Neural crest cell (in vitro differentiated cells): ENCODE measurements at places on chromosomes 12 and 14. TPM values are rescaled to one million over a fixed set of nuclear protein-coding genes. Genes with fewer than 3 reads are reported as not detected.

DNA sequence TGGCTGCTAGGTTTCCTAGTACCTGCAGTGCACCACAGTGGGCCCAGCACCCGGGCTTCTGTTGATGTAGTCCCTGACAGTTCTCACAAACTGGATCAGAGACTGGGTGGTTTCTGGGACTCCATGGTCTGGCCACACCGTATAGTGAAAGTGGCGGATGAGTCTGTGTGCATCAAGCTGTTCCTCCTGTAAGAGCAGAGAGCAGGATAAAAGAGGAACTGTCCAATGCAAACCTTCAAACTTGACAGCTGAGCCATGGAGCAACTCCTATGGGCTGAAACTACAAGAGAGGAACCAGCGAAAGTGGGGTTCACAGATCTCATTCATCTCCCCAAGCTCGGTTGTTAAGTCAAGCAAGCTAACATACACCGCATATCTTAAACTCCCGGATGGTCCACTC is 102.8 kb downstream of the PTPRB start:
- DNase-seq = no peak

DNA sequence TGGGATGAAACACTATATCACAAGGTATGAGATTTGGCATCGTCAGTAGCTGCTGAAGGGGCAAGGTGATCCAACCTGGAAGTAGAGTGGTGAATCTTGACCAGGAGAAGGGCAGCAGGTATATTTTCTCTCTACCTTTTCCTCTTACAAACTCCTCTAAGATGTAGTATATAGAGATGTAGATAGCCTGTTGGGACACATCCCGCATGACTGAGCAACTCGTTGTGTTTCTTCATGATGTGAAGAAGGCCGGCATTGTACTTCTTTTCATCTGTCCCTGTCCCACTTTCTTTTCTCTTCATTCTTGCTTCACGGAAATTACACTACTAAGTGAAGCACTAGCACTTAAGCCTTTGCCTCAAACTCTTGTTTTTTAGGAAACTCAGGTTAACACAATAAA is 7.3 kb upstream of the CFAP54 start:
- no peak for DNase-seq

DNA sequence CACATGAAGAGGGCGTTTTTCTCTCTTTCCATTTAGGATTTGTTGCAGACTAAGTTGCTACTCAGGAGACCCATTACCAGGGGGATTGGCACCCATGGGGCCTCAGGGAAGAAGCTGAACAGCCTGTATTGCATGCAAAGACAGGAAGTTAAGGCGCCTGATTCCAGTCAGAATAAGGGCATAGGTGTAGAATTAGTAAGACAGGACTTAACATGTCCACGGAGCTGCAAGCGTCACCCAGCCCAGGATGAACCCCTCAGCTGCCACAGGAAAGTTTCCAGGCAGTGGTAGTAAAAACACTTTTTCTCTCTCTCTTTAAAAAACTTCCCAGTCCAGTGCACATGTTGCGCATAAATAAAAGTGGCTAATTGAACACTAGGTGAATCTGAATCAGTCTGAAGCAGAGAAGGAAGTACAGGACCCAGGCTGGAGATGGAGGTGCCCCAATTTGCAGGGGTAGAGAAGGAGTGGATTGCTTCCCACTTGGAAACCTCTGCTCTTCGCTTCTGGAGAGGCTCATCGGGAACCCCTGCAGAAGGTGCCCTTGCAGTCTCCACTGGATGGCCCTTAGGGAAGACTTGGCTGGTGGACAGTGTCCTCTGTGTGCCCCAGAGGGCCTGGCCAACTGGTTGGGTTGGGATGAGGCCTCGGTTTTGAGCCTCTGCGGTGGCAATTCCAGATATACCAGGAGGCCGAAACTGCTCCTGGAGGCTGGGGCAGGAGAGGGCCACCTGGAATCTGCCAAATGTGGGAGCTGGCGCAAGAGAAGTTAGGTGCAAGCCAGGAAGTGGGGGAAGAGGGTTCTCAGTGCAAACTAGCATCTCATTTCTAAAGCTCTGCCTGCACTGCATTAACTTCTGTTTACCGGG is 10.7 kb upstream of the TBX3 start:
- no peak for DNase-seq

DNA sequence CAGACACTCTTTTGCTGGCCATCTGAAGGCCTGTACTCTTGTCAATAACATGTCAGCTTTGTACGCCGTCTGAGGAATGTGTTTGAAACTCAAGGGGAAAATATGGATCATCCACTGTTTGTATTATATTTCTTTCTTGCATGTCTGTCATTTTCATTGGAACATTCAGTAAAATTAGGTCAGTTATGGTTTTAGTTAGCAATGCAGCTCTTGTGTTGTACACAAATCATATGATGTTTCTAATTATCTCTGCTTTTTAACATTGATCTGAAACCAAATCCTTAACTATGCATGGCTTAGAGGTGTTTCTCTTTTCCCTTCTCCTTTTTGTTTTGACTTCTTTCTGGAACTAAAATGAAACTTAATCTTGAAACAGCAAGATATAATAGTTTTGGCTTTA is 333.6 kb upstream of the PRICKLE1 start:
- DNase-seq = no peak

GRCh38 chr14:60639674-60640073 is 9.6 kb downstream of the SIX1 start:
- DNase-seq = no peak

GRCh38 chr14:92413379-92413778 is 90.4 kb downstream of the SLC24A4 start:
- DNase-seq = no peak

- no peak for DNase-seq
Measured at GRCh38 chr14:90624732-90625400, 191.4 kb downstream of the TTC7B start.

DNA sequence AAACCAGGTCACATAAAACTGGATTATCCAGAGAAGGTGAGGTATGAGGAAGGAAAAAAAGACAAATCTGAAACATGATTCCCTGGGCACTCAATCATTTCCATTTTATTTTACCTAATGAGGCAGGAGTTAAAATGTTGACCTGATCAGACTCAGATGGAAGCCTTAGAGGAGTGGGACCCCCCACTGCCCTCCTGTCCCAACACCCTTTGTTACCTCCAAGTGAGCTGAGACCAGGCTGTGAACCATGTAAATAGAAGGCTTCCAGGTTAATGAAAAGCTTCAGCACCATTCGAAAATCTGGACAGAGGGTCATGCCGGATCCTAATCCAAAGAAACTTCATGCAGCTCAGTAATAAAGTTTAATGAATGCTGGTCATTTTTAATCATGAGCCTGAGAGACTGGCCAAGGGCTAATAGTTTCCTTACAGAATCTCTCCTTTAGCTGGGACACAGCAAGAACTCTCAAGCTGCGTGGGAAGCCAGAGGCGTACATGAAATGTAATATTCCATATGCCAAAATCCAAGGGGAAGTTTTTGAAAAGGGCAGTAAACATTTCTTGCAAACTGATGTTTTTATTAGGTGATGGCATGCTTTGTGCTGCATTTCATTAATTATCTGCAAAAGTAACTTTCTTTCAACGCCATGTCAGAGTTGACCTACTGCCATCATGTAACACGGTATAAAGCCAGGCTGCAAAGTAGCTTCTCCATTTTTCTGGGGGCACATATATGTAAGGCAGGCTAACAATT is 183.0 kb downstream of the PAX9 start:
- no peak for DNase-seq

DNA sequence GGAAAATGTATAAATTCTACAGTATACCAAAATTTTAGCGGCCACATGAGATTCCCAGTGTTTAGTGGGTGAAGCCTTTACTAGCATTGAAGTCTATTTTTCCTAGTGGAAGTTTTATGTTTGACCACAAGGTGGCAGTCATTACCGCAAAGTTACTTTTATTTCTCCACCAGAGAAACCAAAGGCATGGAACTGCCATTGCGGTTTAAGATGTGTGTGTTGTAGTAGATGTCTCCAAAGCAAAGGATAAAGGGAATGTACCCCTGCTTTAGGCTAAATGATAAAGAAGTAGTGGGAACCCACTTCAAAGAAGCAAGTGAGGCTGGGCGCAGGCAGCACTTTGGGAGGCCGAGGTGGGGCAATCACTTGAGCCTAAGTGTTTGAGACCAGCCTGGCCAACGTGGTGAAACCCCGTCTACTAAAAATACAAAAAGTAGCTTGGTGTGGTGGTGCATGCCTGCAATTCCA is 140.5 kb downstream of the PRKCH start:
- peak; percentile 57 for DNase-seq

DNA sequence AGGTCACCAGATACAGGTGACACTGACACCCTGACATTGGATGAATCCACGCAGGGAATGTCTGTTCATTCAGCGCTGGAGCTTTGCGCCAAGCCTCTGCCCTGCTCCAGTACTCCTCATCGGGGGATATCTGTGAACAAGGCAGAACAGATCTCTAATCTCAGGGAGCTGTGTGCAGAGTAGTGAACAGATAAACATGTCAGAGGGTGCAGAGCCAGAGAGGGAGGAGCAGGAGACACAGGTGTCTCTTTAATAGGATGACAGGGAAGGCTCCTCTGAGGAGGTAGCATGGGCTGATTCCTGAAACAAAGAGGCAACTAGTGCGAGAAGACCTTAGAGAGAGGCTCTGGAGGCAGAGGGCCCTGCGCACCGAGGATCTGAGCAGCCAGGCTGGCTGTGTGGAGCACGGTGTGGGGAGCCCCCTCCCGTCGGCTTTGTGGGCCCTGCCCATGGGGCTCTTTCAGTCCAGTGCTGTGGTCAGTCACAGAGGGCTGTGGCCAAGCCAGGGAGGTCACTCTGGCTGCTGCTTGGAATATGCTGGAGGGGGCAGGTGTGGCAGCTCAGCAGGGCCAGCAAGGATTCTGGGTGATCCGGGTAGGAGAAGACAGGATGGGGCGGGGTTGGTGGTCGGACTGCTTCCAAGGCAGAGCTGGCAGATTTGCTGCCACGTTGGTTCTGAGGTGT is 55.6 kb downstream of the TECPR2 start:
- DNase-seq = no peak

DNA sequence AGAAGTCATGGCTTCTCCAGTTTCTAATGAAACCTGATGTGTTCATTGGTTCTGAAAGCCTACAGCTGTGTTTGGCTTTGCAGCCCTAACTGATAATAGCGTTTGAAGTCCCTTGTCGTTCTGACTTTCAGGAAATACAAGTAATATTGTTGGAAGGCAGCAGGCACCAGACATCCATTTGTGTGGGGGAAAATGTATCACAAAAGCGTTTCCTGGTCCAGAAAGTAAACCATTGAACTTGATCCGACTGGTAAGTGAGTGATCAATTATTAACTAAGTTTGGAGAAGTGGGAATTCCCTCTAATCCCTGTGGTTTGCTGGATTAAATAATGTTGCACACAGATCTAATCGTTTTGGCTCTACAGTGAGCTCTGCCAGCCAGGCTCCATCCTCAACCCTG is 77.3 kb upstream of the LTA4H start:
- DNase-seq = no peak

GRCh38 chr14:64789696-64790095 is 85.5 kb downstream of the PLEKHG3 start:
- no peak for DNase-seq

DNA sequence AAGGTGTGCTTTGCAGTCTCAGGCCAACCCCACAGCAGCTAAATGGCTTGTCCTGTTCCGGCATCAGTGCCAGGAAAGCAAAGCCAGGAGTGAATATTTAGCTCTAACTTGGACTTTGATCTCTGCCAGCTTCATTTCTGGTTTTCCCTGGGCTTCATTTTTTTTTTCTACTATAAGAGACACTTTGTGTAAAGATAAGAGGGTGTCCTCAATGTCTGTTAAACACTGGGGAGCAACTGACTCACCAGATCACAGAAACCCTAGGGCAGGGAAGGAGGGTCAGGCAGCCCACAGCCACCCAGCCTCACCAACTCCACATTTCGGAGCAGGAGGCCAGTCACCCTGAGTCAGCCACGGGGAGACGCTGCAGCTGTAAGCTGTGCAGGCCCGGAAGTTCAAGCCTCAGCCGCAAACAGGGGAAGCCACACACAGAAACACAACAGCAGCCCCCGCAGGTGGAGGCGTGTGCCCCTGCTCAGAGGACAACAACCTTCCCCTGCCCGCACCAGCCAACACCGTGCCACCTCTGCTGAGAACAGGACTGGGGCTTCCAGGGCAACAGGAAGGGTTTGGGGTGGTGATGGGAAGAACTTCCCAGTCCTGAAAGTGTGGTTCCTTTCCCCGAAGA is 6.3 kb downstream of the TNFRSF1A start:
- peak; percentile 29 for DNase-seq

- DNase-seq = no peak
Measured at GRCh38 chr14:94278731-94279130, 14.3 kb downstream of the SERPINA10 start.

DNA sequence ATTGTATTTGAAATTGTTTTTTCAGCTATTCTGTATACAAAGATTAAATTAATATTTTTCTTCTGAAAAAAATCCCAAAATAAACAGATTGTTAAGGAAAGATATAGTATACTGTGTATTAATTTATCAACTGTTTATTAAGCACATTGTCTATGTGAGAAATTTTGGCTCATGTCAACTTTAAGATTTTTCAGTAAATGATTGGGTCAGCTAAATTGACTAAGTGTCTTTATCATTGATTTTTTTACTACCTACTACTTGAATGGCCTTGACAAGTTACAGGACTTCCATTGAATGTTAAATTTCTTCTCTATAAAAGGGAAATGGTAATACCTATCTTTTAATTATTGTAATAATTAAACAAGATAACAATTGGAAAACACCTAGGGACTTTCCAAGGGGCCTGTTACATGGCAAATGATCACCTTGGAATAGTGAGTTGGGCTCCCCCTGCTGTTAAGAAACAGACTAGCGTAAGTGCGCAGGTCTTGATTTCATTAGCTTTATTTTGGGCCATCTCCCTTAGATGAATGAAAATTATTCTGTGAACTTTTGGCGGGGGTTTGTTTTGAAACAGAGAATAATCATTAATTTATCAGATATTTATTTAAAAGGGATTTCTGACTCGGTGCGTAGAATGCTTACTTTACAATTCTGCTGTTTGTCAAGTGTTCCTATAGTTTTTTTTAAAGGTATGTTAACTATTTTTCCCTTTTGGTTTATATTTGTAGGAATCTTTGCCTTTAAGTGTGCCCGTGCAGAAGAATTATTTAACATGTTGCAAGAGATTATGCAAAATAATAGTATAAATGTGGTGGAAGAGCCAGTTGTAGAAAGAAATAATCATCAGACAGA is 14.5 kb upstream of the CCT2 start:
- peak; percentile 53 for DNase-seq

- no peak for DNase-seq
Measured at GRCh38 chr12:72586456-72586855, 314.3 kb downstream of the TRHDE start.

GRCh38 chr14:68884031-68885030 is 91.5 kb upstream of the ZFP36L1 start:
- DNase-seq = no peak

GRCh38 chr14:22537436-22538310 is 51.4 kb downstream of the DAD1 start:
- DNase-seq = no peak

The HVCN1 gene
- total RNA-seq = 3.8 and 4.9 TPM in 2 replicates

The DHH gene
- 1.5 TPM in 2 replicates for total RNA-seq

The EPYC gene
- not detected in 2 replicates for total RNA-seq

The TMEM229B gene
- total RNA-seq = 5.2 and 5.9 TPM in 2 replicates

The CDCA3 gene
- total RNA-seq = 67.9 and 71.7 TPM in 2 replicates

The ACOT4 gene
- total RNA-seq = 0.98 TPM in 2 replicates

The KRT6C gene
- not detected in 2 replicates for total RNA-seq

The USP5 gene
- total RNA-seq = 172 and 173 TPM in 2 replicates

The ZNF705A gene
- not detected in 2 replicates for total RNA-seq

The TAS2R50 gene
- 1.0 and 1.3 TPM in 2 replicates for total RNA-seq
